Stimulated activated effector memory CD8-positive, alpha-beta T cell treated with anti-CD3 and anti-CD28 coated beads, Interleukin-12 subunit alpha, Interleukin-12 subunit beta, amount 100 ng/mL, for 72 hours (primary cell): ENCODE measurements at places on chromosomes 11 and 22.

DNA sequence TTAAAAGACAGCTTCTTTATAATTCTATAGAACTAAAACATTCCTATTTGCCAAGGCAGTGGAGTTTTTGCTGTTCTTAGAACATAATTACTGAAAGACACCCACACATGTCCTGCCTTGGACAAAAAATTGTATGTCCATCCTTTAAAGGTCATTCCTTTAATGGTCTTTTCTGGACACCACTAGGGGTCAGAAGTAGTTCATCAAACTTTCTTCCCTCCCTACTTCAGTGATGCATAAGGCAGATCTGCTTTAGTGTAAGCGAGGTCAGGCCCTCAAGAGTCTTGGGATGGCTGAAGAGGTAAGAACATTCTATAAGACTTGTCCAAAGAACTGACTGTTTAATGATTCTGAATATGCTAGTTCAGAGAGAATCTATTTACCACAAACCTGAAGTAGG lies 4.3 kb upstream of the OR51V1 start:
- DNase-seq: no peak

DNA sequence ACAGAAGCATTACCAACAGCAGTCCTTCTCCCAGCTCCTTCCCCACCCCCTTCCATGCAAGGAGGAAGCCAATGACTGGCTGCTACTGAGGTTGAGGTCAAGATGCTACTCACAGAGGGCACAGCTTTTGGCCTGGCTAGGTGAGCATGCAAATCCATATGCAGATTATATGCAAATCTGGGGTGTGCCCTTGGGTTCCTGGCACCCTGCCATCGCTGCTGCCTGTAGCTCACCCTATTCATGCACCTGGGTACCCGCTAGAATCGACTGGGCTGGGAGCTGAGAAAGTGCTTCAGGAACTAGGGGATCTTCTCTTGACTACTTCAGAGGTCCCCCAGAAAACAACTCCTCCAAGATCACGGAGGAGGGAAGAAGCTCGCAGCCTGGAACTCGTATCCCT lies 4.0 kb downstream of the DSCAML1 start:
- DNase-seq: no peak

DNA sequence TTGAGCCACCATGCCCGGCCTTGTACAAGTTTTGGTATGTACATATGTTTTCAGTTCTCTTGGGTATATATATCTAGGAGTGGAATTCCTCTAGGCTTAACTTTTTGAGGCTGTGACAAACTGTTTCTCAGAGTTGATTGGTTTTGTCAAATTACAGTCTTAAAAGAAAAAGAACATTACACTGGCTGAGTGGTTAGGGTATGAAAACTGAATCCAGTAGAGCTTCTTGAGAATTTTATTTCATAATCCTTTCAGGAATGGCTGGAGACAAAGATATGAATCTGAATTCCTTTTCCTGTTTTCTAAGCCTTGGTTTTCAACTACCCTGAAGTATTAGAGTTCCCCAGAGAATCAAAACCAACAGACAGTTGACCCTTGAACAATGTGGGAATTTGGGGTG lies 6.5 kb downstream of the METTL15 start:
- DNase-seq: no peak

- no peak for DNase-seq
These were observed 8.5 kb downstream of the YPEL4 start for GRCh38 chr11:57641011-57641807.

- DNase-seq: no peak
These were observed 5.3 kb downstream of the CD248 start for GRCh38 chr11:66311470-66311964.

DNA sequence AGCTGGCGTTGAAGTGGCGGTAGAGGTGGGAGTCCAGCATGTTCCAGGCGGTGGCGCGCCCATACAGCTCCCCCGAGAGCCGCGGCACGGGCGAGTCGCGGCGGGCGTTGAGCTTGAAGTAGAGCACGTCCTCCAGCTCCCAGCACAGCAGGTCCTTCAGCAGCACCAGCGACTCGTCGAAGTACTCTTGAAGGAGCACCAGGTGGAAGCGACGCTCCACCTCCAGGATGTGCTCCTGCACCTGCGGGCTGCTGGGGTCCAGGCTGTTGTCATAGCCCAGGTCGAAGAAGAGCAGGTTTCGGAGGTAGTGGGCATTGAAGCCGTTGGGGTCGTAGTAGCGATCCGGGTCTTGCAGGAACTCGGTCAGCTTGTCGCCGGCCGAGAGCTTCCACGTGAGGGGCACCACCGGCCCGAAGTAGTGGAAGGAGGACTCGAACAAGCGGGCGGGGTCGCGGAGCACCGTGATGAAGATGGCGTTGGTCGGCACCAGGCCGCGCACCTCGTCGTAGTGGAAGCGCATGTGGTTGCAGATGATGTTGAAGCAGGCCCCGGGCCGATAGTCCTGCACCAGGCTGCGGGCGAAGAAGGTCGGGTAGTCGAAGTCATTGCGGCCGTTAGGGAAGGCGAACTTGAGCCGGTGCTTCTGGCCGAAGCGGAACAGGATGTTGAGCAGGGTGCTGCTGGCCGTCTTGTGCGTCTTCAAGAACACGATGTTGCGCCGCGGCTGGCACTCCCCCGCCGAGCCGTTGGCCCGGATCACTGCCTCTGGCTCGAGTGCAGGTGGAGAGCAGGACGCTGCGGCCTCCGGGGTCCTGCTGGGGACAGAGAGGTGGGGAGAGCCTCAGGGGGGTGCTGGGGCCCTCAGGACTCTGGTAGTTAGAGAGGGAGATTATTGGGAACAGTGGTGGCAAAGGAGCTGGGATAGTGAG lies 9.0 kb upstream of the SEC14L6 start:
- no peak for DNase-seq

DNA sequence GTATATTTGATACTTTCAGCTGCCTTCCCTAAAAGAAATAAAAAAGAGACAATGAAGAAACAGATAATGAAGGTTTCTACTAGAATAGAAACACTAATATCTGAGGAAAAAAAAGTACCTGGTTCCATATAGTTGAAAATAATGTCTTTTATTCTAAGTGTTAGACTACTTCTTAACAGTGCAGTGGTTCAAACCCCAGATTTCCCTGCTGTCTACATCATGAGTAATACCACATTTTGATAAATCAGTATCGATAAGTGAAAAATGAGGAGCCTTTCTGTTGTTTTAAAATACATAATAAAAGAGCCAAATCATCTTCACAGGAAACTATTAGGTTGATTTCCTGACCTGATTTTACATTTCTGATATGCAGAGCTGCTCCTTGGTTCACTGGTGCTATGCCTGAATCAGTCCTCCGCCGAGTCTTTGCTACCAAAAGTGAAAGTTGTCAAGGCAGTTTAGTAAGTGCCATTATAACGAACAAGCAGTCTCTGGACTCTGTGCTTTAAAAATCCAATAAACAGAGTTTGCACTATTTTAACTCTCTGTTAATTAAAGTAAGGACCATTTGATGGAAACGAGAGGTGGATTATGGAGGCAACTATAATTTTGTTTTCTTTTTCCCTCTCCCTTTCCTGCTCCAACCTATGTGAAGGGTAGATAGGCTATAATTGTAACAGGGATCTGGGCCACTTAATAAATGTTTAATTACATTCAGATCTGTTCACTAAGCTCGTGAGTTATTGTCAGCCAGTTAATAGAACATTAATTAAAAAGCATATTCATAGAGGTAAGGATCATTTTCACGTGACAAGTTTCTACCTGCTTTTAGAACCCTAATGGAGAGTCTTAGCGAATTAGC lies 724.5 kb upstream of the RAG2 start:
- no peak for DNase-seq

GRCh38 chr11:64157631-64158394 lies 8.1 kb downstream of the MACROD1 start:
- no peak for DNase-seq

GRCh38 chr11:12214751-12215150 lies 104.4 kb downstream of the MICAL2 start:
- DNase-seq: no peak

DNA sequence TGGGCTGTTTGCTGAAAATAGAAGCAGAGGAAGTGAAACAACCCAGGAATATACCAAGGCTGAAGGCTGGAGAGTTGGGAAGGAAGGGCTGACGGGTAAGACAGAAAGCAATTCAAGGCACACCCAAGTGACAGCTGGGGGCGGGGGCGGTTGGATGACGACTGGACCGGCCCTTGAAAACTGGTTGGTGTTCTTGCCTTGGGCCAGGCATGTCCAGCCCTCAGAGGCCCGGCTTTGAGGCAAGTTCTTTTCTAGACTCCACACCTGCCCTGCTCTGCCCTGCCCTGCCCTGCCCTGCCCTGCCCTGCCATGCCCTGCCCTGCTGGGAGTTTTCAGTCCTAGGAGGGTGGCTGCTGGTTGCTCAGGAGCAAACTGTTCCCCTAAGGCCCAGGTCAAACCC lies 34.2 kb upstream of the CACNG2 start:
- DNase-seq: no peak

DNA sequence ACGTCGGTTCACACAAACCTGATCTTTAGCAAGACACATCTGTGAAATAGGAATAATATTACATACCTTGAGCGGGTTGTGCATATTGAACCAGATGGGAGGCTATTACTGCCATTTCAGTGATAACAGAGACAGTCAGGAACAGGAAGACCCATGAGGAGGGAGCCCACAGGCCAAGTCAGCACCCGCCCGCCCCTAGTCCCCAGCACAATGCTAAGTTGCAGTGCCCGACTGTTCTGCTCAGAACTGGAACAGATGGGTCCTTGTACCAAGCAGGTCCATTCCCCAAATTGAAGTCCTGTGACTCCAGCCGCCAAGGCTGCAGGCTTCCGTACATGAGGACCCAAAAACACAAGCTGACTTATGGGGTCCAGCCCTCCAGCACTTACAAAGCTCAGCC lies 9.3 kb downstream of the CXCR5 start:
- no peak for DNase-seq

GRCh38 chr11:41201156-41201555 lies 258.3 kb downstream of the LRRC4C start:
- DNase-seq: no peak

GRCh38 chr11:62669420-62670161 lies 1.9 kb upstream of the UQCC3 start:
- DNase-seq: no peak

GRCh38 chr11:12147827-12148226 lies 37.4 kb downstream of the MICAL2 start:
- DNase-seq: no peak

DNA sequence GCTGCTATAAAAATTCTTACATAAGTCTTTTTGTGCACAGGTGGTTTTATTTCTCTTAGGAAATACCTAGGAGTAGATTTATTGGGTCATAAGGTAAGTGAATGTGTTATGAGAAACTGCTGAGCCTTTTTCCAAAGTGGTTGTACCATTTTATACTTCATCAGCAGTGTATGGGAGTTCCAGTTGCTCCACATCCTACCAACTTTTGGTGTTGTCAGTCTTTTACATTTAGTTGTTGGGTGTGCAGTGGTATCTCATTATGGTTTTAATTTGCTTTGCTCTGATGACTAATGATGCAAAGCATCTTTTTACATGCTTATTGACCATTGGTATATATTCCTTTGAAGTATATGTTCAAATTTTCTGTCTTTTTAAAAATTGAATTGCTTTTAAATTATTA lies 3.1 kb downstream of the CAT start:
- no peak for DNase-seq

GRCh38 chr22:26552466-26552865 lies 37.5 kb downstream of the TPST2 start:
- no peak for DNase-seq

DNA sequence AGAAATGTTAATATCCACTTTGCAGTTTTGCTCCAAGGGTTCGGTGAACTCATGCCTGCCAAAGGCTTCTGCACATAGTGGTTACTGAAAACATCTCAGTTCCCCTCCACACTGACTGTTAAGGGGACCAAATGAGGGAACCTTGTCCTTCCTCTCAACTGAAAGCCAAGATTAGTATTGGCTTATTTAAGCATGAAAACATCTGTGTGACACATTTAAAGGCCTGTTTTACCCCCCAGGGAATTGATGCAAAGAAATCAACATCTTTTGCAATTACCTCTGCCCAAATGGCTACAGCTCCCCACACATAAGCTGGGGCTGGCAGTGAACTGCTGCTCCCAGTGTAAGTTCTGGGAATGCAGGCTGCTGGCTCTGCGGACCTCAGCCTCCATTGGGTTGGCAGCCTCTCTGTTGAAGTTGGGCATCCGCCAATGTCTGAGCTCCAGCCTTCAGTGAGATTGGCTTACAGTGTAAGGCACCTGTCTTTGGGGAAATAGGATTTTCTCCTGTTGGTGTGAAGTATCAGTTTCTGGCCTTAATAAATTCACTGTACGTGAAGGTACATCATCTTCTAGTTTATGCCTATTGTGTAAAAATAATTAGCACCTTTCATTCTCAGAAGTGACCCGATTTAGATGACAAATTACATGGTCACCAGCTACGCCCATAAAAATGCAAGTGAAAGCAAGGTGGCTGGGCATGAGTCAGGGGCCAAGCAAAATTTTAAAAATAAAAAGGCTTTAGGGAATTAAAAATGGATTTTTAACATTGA lies 213.4 kb upstream of the SYN3 start:
- no peak for DNase-seq

DNA sequence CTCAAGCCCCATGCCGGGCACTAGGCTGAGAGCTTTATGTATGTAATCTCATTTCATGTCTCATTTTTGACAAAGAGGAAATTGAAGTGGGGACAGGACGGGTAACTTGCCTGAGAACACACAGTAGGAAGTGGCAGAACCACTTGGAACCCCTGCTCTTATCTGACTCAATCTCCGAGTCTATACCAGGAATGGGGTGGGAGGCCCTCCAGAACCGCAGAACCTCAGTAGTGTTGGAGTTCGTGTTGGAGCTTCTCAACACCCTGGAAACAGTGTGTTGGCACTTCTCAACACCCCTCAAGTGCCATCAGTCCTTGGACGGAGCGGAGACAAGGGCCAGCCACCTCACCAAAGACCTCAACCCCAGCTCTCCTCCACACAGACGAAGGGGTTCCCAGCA lies 38.8 kb upstream of the POLA2 start:
- no peak for DNase-seq

- DNase-seq: no peak
These were observed 62.1 kb upstream of the PHOX2A start for GRCh38 chr11:72305891-72306585.

- no peak for DNase-seq
These were observed 14.5 kb upstream of the ARHGAP42 start for GRCh38 chr11:100672498-100673033.

DNA sequence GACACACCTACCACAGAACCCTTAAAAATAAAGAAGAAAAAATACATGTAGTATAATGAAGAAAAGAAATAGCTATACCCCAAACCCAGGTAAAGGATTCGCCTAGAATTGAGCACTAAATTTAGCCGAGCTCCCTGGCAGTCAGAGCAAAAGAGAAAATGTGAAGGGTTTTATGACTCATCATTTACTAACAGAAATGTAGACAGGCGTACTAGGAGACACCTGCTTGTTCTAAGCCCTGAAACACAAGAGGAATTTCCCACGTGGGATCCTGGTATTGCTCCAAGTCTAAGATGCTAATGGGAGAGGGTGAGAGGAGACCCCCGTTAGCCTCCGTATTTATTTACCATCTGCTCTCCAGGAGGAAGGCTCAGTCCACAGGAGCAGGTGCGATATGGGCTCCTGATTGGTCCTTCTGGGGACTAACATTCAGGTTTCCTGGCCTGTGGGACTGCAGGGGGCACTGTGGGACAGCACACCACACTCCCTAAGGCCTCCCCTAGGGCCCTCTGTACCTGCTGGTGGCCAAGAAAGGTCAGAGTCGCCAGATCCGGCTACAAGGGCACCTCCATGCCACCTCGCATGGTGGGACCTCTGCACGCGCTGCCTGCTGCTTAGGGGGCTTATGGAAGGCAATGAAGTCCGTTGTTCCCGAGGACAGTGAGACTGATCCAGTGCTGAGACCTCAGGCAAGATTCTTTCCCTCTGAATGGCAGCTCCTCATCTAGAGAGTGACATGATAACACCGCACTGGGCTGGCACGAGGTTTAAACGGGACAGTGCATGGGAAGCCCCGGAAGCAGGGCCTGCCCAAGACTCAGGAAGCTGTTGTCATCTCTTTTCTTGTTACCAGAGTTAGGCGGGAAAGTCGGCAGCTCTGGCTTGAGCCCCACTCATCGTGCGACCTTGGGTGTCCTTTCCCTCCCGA lies 25.8 kb downstream of the KCNC1 start:
- DNase-seq: no peak
